ENCODE measurements at places on chromosomes 2 and 18. TPM values are rescaled to one million over a fixed set of nuclear protein-coding genes. Genes with fewer than 3 reads are reported as not detected.
A peak's percentile ranks its signal among the peaks of the same experiment; 100 is the strongest.

- no peak overlapping the region for H3K27ac ChIP-seq
- no peaks in the 10 kb centered on the region for H3K4me1 ChIP-seq
- H3K27me3 ChIP-seq = peaks cover 24% of the 10 kb centered on the region
- no peak overlapping the region for H3K4me3 ChIP-seq
These were observed 18.8 kb downstream of the GPC1 start for GRCh38 chr2:240454106-240454901.

The SEPTIN10 gene
- 105 TPM for total RNA-seq

GRCh38 chr18:32319084-32319483 is 129.2 kb downstream of the MEP1B start:
- no peaks in the 10 kb centered on the region for H3K4me1 ChIP-seq
- H3K27me3 ChIP-seq = no peaks in the 10 kb centered on the region
- H3K27ac ChIP-seq = no peak overlapping the region
- H3K36me3 ChIP-seq = no peaks in the 10 kb centered on the region

DNA sequence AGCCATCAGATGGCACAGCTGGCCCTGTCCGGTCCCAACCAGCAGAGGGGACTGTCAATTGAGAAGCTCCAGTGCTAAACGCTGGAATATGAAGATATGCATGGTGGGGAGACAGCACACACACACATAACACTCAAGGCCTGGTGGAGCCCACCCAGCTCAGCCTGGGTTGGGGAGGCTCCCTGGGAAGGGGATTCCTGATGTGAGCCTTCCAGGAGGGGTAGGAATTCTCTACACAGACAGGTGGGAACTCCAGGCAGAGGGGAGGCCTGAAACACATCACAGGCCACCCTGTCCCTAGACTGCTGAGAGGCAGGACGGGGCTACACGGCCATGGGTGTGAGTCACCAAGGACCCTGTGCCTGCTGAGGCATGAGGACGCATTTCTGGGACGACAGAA is 49.4 kb upstream of the SH3RF3 start:
- no peaks in the 10 kb centered on the region for H3K4me1 ChIP-seq
- H3K27ac ChIP-seq = no peak overlapping the region
- no peak overlapping the region for H3K4me3 ChIP-seq
- peaks cover 16% of the 10 kb centered on the region for H3K27me3 ChIP-seq
- no peak for DNase-seq
- H3K36me3 ChIP-seq = no peaks in the 10 kb centered on the region

GRCh38 chr2:130963849-130964793 is 127.4 kb downstream of the ARHGEF4 start:
- no peak for DNase-seq
- H3K27me3 ChIP-seq = peaks cover 31% of the 10 kb centered on the region
- no peaks in the 10 kb centered on the region for H3K36me3 ChIP-seq
- no peak overlapping the region for H3K4me3 ChIP-seq
- H3K4me1 ChIP-seq = no peaks in the 10 kb centered on the region

DNA sequence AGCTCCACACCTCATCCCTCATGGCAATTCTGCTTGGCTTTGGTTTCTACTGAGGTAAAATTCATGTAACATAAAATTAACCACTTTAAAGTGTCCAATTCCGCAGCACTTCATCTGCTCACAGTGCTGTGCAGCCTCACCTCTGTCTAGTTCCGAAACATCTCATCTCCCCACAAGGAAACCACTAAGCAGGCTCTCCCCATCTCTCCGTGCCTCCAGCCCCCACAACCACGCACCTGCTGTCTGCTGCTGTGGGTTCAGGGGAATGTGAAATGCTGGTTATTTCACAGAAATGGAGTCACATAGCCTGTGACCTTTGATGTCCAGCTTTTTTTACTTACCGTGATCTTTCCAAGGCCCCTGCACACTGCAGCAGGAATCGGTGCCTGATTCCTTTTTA is 7.7 kb upstream of the GPC1 start:
- H3K27me3 ChIP-seq = no peaks in the 10 kb centered on the region
- H3K36me3 ChIP-seq = no peaks in the 10 kb centered on the region
- H3K4me3 ChIP-seq = no peak overlapping the region
- H3K27ac ChIP-seq = no peak overlapping the region

The TRMT61B gene
- total RNA-seq = 14.9 TPM

GRCh38 chr18:52237551-52237950 is 102.4 kb upstream of the DCC start:
- H3K36me3 ChIP-seq = no peaks in the 10 kb centered on the region
- H3K27ac ChIP-seq = no peak overlapping the region
- no peaks in the 10 kb centered on the region for H3K27me3 ChIP-seq
- H3K4me3 ChIP-seq = no peak overlapping the region

GRCh38 chr2:137250401-137250800 is 485.1 kb downstream of the THSD7B start:
- H3K4me3 ChIP-seq = no peak overlapping the region
- no peaks in the 10 kb centered on the region for H3K27me3 ChIP-seq
- H3K4me1 ChIP-seq = no peaks in the 10 kb centered on the region
- DNase-seq = no peak

GRCh38 chr2:64228126-64228678 is 84.0 kb upstream of the PELI1 start:
- no peaks in the 10 kb centered on the region for H3K36me3 ChIP-seq
- H3K4me1 ChIP-seq = peaks cover 9% of the 10 kb centered on the region
- peak overlapping the region; percentile 10 for H3K27ac ChIP-seq

The SCYGR4 gene
- not detected for total RNA-seq

The HRH4 gene
- total RNA-seq = not detected

DNA sequence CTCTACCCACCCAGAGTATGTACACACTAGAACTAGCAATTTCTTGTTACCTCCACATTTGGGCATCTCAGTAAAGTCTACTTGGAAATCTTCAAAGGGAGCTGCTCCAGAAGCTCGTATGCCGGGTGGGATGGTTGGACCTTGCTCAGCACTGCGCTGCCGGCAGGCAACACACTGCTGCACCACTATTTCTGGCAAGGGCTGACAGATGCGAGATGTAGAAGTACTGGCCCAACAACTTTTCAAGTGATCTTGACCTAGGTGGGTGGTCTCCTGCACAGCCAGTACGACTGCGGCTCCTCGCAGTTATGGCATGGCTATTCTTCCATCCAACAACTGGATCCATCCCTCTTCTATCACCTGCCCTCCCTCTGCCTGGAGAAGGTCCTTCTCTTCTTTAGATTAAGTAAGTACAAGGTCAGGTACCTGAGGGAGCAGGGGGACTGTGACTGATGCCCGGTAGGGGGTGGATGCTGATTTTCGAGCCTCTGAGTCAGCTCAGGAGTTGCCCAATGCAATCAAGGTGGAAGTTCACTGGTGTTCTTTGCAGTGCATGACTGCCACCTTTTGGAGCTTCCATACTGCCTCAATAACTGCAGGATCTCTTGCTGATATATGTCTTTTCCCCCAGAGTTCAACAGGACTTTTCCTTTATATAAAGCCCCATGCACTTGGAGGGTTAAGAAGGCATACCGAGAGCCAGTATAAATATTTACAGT is 100.4 kb upstream of the SLC1A4 start:
- no peaks in the 10 kb centered on the region for H3K36me3 ChIP-seq
- no peak overlapping the region for H3K27ac ChIP-seq
- no peaks in the 10 kb centered on the region for H3K27me3 ChIP-seq
- no peaks in the 10 kb centered on the region for H3K4me1 ChIP-seq
- H3K4me3 ChIP-seq = no peak overlapping the region

The GMCL1 gene
- 13.0 TPM for total RNA-seq

DNA sequence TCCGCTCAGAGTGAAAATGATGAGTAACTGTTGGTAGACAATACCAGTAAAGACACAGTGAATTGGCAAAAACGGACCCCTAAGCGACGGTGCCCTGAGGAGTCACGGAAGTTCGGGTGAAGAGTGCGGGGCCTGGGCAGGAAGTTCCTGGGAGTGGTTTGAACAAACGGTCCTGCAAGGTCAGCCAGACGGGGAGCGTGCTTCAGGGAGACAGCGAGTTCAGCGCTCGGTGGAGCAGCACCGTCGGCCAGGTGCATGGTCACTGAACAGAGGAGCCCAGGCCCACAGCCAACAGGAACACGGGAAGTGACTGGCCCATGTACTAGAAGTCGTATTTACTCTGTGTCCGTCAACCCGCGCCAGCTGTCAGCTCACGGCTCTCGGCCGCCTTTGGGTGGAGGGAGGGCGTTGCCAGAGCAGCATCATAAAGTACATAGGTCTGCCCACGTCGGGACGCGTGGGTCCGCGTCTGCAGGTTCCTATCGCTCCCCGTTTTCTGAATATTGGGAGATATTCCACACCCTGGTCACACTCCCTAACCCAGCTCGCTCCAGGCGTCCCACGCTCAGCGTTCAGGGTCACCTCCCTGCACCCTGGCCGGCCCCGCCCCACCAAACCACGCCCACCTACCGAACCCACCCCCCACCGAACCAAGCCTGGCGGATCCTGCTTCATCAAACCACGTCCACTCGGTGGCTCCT is 75.6 kb upstream of the UXS1 start:
- H3K4me3 ChIP-seq = no peak overlapping the region
- no peaks in the 10 kb centered on the region for H3K27me3 ChIP-seq
- no peak for DNase-seq
- no peaks in the 10 kb centered on the region for H3K4me1 ChIP-seq

DNA sequence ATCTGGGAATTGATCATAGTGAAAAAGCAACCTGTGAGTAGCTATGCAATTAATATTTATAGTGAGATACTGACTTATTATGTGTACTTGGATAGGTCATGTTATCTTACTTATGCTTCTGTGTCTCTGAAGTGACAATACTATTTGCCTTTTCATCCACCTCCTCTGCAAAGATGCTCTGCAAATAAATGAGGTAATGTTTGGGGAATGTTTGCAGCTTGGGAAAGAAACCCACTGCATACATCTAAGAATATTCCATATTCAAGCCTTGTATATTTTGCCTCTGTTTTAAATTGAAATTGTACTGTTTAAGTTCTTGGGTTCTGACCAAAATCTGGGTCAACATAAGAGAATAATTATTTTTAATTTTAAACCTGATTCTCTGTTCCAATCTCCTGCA is 217.4 kb upstream of the DTNA start:
- H3K4me3 ChIP-seq = no peak overlapping the region
- H3K36me3 ChIP-seq = no peaks in the 10 kb centered on the region
- no peak for DNase-seq
- no peaks in the 10 kb centered on the region for H3K27me3 ChIP-seq
- H3K27ac ChIP-seq = no peak overlapping the region

- H3K27me3 ChIP-seq = no peaks in the 10 kb centered on the region
- H3K36me3 ChIP-seq = no peaks in the 10 kb centered on the region
- H3K4me1 ChIP-seq = peaks cover 5% of the 10 kb centered on the region
These were observed 49.5 kb upstream of the ACAA2 start for GRCh38 chr18:49862656-49863385.

GRCh38 chr2:129908721-129909373 is 70.6 kb upstream of the RAB6C start:
- H3K27ac ChIP-seq = no peak overlapping the region
- no peak overlapping the region for H3K4me3 ChIP-seq

- H3K27me3 ChIP-seq = no peaks in the 10 kb centered on the region
- no peaks in the 10 kb centered on the region for H3K4me1 ChIP-seq
- DNase-seq = no peak
- no peak overlapping the region for H3K27ac ChIP-seq
These were observed 11.0 kb upstream of the ALPK2 start for GRCh38 chr18:58639751-58640427.

The RNMT gene
- total RNA-seq = 29.5 TPM

GRCh38 chr2:207409517-207409916 is 120.2 kb upstream of the CREB1 start:
- no peaks in the 10 kb centered on the region for H3K4me1 ChIP-seq
- H3K36me3 ChIP-seq = no peaks in the 10 kb centered on the region
- H3K27me3 ChIP-seq = no peaks in the 10 kb centered on the region
- no peak overlapping the region for H3K27ac ChIP-seq
- H3K4me3 ChIP-seq = no peak overlapping the region
- DNase-seq = no peak

GRCh38 chr2:232942831-232943230 is 70.2 kb downstream of the NGEF start:
- no peak overlapping the region for H3K27ac ChIP-seq
- H3K4me1 ChIP-seq = no peaks in the 10 kb centered on the region
- no peak overlapping the region for H3K4me3 ChIP-seq
- DNase-seq = no peak

DNA sequence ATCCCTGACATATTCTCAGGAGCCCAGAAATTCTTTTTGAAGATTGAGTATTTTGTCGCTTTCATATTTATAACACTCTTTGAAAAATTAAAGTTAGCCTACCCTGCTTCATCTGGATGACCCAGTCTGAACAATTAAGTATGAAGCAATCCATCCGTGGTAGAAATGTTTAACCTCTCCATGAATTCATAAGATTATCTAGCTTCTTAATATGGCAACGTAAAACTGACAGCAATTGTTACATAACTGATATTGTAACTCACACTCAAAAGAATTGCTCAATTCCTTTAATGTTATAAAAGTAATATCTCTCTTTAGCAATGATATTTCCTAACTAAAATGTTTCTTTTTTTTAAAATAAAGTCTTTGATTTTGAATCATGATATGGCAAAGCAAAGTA is 7.2 kb upstream of the ABCA12 start:
- H3K4me1 ChIP-seq = no peaks in the 10 kb centered on the region
- no peak overlapping the region for H3K4me3 ChIP-seq
- H3K27me3 ChIP-seq = no peaks in the 10 kb centered on the region
- H3K27ac ChIP-seq = no peak overlapping the region
- H3K36me3 ChIP-seq = no peaks in the 10 kb centered on the region

GRCh38 chr2:51997571-51997970 is 965.6 kb upstream of the NRXN1 start:
- H3K4me1 ChIP-seq = peaks cover 23% of the 10 kb centered on the region
- H3K36me3 ChIP-seq = no peaks in the 10 kb centered on the region
- H3K27ac ChIP-seq = peak overlapping the region; percentile 80

The ZSWIM2 gene
- not detected for total RNA-seq

GRCh38 chr2:205700331-205701132 is 18.2 kb downstream of the NRP2 start:
- H3K36me3 ChIP-seq = peaks cover 17% of the 10 kb centered on the region
- H3K27me3 ChIP-seq = no peaks in the 10 kb centered on the region
- no peak overlapping the region for H3K4me3 ChIP-seq
- peaks cover 61% of the 10 kb centered on the region for H3K4me1 ChIP-seq
- peak overlapping the region; percentile 72 for H3K27ac ChIP-seq

Data from endothelial cell of umbilical vein (primary cell).